Esophagus squamous epithelium (tissue), 5 donors: ENCODE measurements at places on chromosomes 1 and 21.

DNA sequence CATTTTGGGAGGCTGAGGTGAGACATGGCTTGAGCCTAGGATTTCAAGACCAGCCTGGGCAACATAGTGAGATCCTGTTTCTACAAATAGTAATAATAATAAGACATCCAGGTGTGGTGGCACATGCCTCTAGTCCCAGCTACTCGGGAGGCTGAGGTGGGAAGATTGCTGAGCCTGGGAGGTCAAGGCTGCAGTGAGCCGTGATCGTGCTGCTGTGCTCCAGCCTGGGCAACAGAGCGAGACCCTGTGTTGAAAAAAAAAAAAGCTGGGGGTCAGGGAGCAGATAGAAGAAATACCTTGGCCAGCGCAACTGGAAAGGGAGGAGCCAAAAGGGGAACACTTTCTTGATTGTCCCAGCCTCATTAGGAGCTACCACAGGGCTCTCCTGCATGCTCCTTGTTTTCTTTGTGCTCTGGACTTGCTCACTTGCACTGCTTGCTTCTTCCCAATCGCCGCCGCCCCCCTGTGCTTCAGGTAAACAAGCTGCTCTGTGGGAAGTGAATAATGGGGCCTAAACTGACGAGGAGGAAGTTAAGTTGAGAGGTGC lies 31.1 kb downstream of the PBX1 start:
- no peak for DNase-seq

- DNase-seq: no peak
Measured at GRCh38 chr1:20138346-20138745, 777 bp upstream of the PLA2G2F start.

- DNase-seq: no peak
Measured at GRCh38 chr1:246001837-246002230, 505.2 kb downstream of the SMYD3 start.

DNA sequence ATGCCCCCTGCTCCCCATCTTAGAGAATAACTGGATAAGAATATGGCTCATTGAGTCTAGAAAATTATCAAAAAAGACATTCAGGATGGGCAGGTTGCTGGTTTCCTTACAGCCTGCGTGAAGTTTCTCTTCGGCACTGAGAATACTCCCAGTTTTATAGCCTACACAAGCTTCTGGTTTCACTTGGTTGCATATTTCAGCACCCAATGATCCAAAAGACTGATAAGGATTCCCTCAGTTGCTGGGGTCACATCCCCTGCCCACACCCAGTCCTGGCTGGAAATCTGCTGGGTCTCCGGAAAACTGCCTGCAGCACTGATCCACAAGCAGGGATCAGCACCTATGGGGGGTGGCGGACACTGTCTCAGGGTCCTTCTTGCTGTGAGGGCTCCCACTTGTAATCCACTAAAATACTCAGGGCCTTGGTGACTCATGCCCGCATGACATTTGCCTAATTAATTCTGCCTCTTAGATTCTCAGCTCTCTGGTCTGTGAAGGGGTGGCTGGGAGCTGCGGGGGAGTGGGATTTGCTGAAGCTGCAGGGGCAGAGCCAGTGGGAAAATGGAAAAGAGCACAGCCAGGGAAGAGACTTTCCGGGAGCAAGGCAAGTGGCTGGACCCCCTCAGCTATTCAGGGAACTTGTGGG lies 142.5 kb downstream of the ZNF648 start:
- DNase-seq: no peak

GRCh38 chr1:210618369-210618768 lies 289.7 kb downstream of the HHAT start:
- no peak for DNase-seq

GRCh38 chr1:230073371-230074035 lies 6.5 kb downstream of the GALNT2 start:
- DNase-seq: no peak

- no peak for DNase-seq
Measured at GRCh38 chr1:228445843-228446650, 29.4 kb upstream of the TRIM17 start.

- DNase-seq: no peak
Measured at GRCh38 chr1:54507033-54507870, 40.8 kb upstream of the ACOT11 start.

- no peak for DNase-seq
Measured at GRCh38 chr1:234618737-234619049, 8.7 kb upstream of the IRF2BP2 start.

DNA sequence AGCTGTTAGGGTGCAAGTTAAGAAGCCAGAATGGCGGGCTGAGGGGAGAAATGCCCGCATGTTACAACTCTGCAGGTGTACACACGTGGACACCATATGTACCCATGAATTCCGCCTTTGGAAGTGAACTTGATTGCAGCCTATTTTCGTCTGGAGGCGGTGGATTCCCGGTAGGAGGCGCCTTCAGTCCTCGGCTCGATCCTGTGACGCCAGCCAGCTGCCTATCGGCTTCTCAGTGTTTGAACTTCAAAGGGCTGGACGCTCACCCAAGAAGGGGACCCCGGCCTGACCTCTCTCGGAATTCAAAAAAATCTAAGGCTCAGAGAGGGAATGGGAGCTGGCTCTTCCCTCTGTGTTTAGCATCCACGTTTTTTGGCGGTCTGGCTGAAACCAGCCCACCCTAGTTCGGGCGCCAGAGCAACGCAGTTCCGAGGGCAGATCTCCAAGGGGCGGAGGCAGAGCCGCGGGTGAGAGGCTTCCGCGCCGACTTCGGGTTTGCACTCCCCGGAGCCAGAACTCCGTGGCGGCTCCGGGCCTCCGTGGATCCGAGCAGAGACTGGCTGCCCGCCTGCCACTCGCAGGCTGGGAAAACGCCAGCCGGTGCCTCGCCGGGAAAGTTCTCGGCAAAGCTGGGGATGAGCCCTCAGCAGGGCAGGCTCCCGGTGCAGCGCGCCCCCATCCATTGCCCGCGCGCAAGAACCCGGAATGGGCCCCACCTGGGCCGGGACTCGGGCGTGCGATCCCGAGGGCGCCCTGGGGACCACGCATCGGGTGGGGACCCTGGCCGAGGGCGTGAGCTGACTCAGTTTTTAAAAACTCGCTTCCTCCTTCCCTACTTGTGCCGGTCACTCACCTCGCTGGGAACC lies 996 bp upstream of the TMEM51 start:
- DNase-seq: no peak

DNA sequence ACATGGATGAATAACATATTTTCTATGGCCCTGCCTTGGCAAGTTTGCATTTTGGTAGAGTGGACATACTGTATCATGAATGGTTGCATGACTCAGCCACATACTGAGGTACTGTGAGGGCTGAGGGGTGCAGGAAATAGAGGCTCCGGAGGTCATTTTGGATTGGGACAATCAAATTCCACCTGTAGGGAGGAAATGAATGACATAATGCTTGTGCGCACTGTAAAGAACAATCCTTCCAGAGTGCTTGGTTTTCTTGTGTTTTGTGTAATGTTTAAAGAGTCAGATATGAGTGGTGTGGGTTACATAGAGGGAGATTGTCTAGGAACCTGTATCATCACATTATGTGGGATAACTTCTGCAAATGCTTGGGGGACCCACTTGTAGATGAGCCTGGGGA lies 329.9 kb upstream of the PROX1 start:
- DNase-seq: no peak

- no peak for DNase-seq
Measured at GRCh38 chr1:29772584-29773100, 536.3 kb downstream of the PTPRU start.

DNA sequence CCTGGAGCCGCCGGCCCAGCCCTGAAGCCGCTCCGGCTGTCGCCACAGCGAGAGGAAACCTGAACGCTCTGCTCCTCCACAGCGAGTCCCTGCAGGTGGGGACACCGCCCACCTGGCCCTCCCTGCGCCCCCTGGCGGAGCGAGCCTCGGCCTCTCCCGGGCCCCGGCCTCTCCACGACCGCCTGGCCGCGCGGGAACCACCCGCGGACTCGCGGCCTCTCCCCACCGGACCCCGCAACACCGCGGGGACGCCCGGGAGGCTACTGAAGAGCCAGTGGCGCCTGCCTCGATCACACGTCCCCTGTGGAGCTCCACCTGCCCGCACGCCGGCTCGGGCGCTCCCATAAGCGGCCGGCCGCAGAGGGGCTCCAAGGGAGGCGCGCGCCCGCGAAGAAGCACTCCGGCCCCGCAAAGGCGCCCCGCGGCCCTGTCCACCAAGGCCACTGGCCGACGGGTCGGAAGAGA lies 109.6 kb downstream of the KCNN3 start:
- DNase-seq: no peak

GRCh38 chr1:240888039-240888786 lies 276.3 kb upstream of the GREM2 start:
- no peak for DNase-seq

GRCh38 chr1:151541752-151542151 lies 1.6 kb downstream of the TUFT1 start:
- DNase-seq: no peak

GRCh38 chr1:32186077-32186476 lies 6.6 kb downstream of the TXLNA start:
- DNase-seq: no peak

DNA sequence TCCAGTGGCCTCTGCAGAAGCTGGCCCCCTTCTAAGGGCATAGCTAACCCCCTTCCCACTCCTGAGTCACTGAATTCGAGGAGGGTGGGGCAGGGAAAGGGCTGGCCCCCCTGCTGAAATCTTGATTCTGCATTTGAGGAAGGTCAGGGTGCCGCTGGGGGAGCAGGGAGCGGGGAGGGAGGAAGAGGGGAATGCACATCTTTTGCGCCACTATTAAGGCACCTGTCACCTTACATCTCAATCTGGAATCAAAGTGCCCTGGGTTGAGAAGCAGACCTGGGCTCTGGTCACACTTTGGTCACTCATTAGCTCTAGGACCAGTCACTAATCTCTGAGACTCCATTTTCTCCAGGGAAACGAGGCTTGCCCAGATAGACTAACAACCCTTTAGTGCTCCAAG lies 62.0 kb downstream of the TOR1AIP2 start:
- no peak for DNase-seq

- no peak for DNase-seq
Measured at GRCh38 chr1:116983112-116983511, 18.4 kb upstream of the CD101 start.

DNA sequence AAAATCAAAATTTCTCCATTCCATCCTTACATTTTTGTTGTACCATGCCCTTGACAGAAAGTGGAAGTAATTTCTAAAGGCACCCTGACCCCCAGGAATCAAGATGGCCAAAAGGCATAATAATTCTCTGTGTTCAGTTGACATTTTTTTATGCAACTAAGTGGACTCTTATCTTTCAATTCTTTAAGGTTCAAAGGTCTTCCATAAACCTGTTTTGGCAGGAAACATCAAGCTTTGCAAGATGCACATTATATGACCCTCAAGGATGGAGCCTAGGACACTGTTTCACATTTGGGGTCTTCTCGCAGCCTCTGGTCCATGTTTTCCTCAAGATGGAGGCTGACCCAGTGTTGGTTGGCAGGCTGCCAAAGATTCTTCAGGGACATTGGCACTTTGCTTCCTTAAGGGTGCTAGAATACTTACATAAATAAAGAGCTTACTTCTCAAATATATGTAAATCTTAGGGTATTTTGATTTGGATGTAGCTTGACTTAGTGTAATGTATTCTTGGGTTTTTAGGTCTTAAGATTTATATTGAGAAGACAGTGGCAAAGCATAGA lies 48.0 kb upstream of the COG2 start:
- DNase-seq: no peak

- DNase-seq: no peak
Measured at GRCh38 chr21:24310788-24311187, 1296.5 kb downstream of the MRPL39 start.

DNA sequence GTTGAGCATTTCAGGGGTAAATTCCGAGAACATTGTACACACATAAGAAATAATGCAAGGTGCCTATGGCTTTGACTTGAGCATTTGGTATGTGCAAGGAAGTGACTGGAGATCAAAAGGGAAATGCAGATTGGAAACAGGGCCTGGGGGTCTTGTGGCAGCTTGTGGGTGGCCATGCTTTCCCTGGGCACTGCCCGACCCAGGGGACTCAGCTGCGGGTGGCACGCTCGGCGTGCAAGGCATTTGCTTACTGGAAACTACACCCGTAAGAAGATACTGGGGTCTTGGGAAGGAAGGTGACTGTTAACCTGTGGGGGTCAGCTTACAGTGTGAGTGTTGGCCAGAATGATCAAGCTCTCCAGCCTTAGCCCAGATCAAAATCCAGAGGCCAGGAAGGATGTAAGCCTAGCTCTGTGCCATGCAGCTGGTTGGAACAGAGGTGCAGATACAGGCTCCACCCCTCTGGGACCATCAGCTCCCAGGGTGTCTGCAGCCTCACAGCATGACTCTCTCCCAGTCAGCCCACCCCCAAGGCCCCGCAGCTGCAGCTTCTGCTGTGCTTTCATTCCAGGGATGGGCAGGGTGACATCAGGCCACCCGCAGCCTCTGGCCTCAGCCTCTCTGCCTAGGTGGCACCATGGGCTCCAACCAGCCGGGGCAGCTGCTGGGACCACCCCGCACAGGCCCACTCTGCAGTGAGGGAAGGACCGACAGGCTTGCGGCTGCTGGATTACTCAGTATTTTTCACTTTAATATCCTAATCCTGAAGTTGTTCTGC lies 55.1 kb downstream of the KIF26B start:
- no peak for DNase-seq

- DNase-seq: no peak
Measured at GRCh38 chr1:216723274-216723780, at the start of gene ESRRG. ESRRG (minus strand) TSS chr1:216723429; CDS start chr1:216723299, 130 bp downstream.

DNA sequence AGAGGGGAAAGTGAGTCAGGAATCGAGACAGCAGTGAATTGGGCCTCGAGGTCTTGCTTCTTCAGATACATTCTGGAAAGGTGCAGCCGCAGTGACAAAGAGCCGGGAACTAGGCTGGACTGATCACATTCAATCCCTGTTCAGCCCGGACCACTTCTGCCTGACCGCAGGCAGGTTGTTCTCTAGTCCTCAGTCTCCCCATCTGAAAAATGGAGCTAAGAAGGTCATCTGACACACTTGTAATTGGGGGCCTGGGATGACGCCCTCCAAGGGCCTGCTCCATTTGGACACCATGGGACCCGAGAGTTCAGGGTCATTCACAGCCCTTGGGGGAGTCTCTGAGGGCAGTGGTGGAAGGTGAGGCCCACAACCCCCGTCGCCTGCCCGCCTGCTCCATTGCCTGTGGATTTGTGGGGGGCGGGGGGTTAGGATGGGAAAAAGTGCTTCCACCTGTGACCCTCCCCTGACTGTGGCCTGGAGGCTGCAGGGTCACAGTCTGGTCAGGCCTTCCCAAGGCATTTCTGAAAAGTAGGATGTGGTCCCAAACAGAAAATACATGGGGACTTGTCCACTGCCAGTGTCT lies 87.9 kb upstream of the CSF3R start:
- no peak for DNase-seq

- DNase-seq: no peak
Measured at GRCh38 chr1:27042670-27043069, 30.0 kb upstream of the TENT5B start.

DNA sequence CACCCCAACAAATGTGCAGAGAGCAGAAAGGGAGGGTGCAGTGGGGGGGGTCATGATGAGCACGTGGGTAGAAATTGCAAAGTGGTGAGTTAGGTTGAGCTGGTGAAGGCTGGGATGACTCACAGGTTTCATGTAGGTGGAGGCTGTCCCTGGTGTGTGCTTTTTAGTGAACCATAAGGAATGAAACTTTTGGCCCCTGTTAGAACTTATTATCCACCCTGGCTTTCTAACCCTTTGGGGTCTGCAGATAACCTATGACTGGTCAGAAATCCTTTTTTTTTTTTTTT lies 46.9 kb downstream of the DOP1B start:
- DNase-seq: no peak
